ENCODE measurements at places on chromosomes 1 and 21.
A peak's percentile ranks its signal among the peaks of the same experiment; 100 is the strongest.

GRCh38 chr1:208213786-208214185 is 30.4 kb downstream of the PLXNA2 start:
- no peak for DNase-seq

GRCh38 chr21:14688412-14688811 is 142.3 kb upstream of the SAMSN1 start:
- DNase-seq, result no peak

GRCh38 chr1:58902830-58903513 is 119.1 kb upstream of the JUN start:
- no peak for DNase-seq

- DNase-seq, result no peak
Observed at GRCh38 chr1:31568895-31569595, 7.3 kb upstream of the TINAGL1 start.

GRCh38 chr1:237877631-237878030 is 13.1 kb downstream of the ZP4 start:
- DNase-seq, result no peak

- DNase-seq, result no peak
Observed at GRCh38 chr1:82260051-82260450, 459.3 kb downstream of the ADGRL2 start.

- no peak for DNase-seq
Observed at GRCh38 chr1:97502360-97502759, 418.5 kb downstream of the DPYD start.

DNA sequence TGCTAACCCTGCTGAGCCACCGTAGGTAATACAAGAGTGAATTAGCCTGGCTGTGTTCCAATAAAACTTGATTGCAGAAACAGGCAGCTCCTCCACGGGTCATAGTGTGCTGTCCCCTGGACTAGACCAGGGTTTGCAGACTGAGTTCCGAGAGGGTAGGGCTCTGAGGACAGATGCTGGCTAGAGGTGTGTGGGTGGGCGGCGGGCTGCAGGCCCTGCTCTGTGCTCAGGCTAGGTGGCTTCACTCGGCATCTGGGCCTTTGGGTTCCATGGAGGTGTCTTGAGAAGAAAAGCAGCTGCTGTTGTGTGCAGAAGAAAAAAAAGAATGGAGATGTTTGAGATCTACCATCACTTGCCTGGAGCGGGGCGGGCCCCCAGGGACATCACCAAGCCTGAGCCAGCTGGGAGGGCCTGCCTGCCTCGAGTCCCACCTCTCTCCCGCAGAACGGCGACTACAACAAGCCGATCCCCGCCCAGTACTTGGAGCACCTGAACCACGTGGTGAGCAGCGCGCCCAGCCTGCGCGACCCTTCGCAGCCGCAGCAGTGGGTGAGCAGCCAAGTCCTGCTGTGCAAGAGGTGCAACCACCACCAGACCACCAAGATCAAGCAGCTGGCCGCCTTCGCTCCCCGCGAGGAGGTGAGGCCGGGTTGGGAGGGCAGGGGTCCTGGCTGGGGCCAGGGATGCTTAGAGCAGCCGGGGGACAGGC is 7.9 kb downstream of the TMEM201 start:
- no peak for DNase-seq

- peak; percentile 59 for DNase-seq
Observed at GRCh38 chr1:27992276-27992675, 32.5 kb downstream of the XKR8 start.

GRCh38 chr21:36487641-36488307 is 7.9 kb upstream of the CLDN14 start:
- no peak for DNase-seq

- DNase-seq, result no peak
Observed at GRCh38 chr21:41419921-41420862, 5.8 kb upstream of the MX1 start.

DNA sequence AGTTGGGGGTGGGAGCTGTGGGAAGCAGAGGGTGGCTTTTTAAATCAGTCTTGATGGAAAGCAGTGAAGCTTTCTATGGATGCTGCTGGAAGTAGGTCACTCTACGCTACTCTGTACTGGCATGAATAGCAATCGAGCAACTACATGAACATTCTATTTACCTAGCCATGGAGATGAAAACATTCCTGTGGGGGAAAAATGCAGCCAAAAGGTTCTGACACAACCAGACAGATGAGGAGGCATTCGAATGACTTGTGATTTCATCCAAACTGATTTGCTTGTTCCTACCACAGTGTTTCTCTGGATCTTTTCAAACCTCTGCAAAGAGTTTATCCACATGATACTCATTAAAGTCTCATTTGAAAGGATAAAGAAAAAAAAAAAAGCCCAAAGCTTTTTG is 95.0 kb downstream of the ASTN1 start:
- no peak for DNase-seq

DNA sequence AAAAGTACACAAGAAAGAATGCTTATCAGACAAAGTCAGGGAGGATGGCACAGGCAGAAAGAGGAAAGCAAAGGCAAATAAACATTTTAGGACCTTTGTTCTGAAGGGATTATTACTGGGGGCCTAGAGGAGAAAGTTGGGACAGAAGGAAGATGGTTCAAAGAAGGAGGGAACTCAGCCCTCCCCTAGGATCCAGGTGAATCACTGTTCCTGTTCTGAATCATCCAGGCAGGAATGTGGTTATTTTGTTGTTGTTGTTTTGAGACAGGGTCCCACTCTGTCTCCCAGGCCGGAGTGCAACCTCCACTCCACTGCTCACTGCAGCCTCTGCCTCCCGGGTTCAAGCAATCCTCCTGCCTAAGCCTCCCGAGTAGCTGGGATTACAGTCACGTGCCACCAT is 38.5 kb upstream of the PSEN2 start:
- DNase-seq, result no peak

- no peak for DNase-seq
Observed at GRCh38 chr1:94325377-94326302, 88.3 kb upstream of the ARHGAP29 start.

DNA sequence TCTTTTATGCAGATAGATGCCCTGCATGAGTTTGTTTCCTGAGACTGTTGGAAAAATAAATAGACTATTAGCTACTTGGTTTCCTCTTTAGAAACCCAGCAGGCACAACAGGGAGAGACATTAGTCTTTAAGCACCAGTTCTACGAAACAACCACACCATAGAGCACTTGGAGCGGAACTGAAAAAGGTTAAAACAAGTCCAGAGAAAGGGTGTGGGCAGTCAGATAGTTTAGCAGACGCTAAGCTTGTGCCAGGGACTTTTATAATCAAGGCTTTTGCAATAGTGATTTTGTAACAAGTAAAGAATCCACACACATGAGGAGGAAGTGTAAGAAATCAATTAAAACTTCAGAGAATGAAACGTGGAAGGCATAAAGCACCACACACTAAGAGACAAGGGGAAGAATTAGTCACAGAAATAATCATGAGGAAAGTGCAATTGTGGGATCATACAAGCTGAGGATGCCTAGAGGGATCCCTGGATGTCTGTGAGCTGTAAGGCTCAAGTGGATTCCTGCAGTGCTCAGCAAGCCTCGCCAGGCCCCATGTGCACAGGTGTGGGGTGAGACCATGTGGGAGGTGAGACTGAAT is 37.8 kb upstream of the TLR5 start:
- no peak for DNase-seq

DNA sequence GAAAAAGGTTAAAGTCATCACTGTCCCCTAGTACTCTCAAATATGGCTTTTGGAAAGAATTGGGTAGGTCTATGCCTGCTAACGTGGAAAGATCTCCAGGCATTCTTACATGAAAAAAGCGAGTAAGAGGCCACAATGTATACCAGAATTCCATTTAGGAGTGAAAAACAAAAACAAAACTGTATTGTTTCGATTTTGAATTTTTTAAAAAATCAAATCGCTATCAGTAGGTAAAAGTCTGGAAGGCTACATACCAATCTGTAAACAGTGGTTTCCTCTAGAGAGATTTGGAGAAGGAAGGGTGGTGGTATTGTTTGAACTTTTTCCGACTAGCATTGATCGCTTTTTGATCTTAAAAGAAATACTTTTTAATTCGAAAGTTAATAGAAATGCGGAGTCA is 55.9 kb downstream of the RRAGC start:
- DNase-seq, result no peak

- DNase-seq, result no peak
Observed at GRCh38 chr1:224383218-224383617, 26.5 kb downstream of the CNIH4 start.

GRCh38 chr1:14034506-14034905 is 334.5 kb downstream of the PRDM2 start:
- DNase-seq, result no peak

DNA sequence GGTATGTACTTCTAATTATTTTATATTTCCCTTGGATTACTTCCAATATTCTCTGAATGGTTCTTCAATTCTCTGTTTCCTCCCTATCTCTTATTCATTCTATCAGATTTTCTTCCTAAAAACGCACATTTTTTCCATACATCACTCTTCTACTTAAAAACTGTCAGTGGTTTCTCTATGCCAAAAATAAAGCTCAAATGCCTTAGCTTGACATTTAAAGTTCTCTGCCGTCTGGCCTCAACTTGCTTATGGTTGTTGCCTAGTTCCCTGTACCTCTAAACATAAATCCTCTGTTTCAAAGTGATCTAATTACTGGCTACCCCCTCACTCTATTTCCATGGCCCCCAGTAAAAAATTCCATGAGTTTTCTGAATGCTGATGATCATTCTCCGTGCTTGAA is 671.0 kb upstream of the ADGRL2 start:
- no peak for DNase-seq

DNA sequence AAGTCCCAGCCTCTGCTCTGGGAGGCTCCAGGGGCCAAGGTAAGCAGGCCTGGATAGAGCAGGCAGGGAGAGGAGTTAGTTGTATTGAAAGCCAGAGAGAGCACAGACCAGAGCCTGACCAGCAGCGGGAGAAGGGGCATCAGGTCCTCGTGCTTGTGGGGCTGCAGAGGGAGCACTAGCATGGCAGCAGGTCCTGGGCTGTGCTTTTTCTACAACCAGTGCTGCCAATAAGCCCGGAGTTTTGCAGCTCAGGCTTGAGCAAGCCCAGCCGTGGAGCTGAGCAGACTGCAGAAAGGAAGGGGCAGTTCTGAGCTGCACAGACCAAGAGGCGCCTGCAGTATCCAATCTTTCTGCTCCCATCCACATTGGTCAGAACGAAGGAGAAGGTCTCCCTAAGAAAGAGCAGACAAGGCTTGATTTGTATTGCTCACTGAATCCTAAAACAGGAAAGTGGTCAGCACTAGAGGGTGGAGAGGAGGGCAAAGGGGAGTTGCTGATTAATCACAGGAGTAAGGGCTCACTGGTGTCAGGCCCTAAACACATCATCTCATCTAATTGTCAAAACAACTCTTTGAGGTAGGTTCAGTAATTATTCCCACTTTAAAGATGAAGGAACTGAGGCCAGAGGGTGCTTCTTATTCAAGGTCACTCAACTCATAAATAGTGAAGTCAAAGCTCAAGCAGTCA is 2.7 kb downstream of the DENND2D start:
- DNase-seq, result peak; percentile 84

- DNase-seq, result no peak
Observed at GRCh38 chr1:93159337-93159736, 20.9 kb downstream of the TMED5 start.

DNA sequence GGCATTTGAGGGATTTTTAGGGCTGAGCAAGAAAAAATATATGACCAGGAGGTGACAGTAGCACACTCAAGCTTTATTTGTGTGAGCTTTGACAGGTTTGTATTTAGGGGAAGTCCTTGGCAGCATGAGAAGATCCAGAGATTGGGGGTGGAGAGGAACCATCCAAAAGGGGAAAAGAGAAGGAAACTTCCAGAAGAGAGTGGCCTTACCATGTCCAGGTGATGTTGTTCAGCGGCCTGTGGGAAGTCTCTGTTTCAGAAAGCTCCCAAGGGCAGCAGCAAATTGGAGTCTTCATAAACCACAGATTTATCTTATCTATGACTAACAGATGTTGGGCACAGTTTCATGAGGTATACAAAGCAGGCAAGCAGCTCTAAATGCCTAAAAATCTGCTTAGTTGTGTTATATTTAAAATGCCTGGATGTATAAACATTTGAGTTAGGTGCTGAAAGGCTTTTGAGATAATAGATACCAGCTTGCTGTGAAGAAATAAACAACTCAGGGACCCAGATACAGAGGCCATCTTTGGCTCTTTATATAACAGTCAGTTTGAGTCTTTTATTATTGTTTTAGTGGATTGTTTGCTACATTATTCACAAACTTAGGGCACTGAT is 21.2 kb upstream of the ADAR start:
- peak; percentile 83 for DNase-seq

GRCh38 chr1:235004276-235004675 is 124.4 kb downstream of the TOMM20 start:
- no peak for DNase-seq

GRCh38 chr1:52913537-52913936 is 8.0 kb downstream of the ECHDC2 start:
- no peak for DNase-seq

- no peak for DNase-seq
Observed at GRCh38 chr1:208054485-208054884, 143.6 kb upstream of the CD34 start.

- no peak for DNase-seq
Observed at GRCh38 chr1:149844101-149844500, 55.3 kb upstream of the BOLA1 start.

DNA sequence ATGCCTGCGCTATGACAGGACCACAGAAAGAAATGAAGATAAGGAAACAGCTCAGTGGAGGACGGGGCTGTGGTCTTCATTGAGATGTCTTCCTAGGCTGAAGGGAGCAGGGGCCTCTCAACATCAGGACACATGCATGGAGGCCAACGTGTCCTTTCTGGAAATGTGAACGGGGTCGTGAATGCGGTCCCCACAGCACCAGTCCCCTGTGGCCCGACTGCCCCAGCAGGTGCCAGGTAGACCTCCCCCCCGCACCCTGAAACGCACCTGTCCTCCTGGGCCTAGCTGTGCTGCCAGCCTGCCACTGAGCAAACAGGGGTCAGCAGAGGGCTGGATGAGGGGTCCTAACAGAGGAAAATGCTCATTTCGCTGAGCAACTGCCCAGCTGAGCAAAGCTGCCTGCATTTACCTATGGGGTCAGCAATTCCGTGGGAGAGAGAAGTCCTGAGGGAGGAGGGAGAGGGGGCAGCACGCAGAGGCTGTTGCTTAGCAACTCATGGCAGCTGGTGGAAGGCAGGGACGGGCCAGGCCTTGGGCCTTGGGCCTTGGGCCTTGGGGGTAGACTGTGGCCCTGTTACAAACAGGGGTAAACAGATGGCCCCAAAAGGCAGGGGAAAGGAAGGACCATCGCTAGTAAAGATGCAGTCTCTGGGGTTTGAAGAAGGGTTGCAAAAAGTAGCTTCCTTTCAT is 77.4 kb downstream of the NPHP4 start:
- DNase-seq, result no peak

DNA sequence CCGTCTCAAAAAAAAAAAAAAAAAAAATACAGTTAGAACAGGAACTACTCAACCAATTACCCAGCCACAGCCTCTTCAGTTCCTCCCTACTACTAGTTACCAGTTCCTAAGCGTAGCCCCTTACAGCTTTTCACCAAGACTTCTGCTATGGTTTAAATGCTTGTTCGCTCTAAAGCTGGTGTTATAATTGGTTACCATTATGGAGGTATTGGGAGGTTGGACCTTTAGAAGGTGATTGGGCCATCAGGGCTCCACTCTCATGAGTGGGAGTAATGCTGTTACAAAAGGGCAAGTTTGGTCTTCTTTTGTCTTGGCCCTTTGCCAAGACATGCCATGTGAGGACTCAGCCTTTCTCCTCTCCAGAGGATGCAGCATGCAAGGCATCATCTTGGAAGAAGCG is 3.0 kb upstream of the SMPDL3B start:
- DNase-seq, result peak; percentile 30
